Substantia nigra (tissue), 51 donors: ENCODE measurements at places on chromosomes 12 and 14.

DNA sequence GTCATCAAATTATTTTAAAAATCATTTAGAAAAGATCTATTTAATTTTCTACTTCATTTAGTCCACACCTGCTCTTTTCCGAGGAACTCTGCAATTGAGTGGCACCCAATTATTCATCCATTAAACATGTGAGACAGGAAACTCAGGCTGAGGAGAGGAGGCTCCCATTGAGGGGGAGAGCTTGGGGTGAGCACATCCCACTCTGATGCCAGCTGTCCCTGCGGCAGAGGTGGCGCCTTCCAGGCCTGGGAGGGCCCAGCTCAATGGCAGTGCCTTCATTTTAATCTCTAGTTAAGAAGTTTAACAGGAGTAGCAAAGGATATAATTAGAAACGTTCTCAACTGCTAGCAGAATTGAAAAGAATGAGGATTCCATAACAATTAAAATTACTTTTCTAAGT, 92.0 kb downstream of the ITPR2 start:
- DNase-seq = no peak

DNA sequence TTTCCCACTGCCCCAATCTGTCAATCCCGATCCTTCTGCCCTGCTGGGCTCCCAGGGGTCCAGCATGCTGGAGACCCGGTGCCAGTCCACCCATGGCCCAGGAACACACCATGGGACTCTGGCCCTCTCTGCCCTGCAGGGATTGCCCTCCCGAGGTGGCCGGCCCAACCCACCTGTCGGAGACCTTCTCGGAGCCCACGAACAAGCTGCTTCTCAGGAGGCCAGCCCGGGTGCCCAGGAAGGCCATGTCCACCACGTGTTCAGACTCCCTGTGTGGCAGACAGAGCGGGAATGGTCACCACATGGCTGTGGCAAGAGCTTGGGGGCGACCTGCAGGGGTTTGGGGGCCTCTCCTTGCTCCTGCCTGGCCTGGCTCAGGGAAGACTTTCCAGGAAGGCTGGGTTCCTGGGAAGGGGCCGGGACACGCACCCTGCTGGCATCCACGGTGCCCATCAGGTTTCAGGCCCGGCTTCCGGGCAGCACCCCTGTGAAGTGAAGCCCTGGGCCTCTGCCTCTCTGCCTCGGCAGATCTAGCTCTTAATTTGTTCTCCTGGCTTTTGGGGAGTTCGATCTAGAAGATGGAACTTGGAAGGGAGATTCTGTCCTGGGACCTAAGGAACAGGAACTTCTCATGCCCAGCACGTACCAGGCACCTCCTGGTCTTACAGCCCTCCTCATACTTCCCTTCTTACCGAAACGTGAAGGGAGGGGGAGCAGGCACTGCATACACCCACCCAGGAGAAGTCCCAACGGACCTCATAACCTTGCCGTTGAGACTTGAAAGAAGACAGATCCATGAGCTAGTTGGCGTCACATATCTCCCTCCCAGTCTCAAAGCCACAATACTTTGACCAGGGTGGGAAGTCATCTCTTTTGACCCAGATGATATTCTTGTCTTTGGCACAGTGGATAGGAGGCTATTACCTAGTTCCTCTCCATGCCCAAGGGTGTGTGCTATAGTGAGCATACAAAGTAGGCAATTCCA, 26.3 kb downstream of the LRTM2 start:
- DNase-seq = no peak

- DNase-seq = no peak
These were observed 321.2 kb upstream of the TMTC1 start for GRCh38 chr12:30104971-30105370.

GRCh38 chr14:92459030-92459949, 54.3 kb upstream of the RIN3 start:
- DNase-seq = no peak

- DNase-seq = no peak
These were observed 20.0 kb downstream of the CKAP4 start for GRCh38 chr12:106227641-106228319.

DNA sequence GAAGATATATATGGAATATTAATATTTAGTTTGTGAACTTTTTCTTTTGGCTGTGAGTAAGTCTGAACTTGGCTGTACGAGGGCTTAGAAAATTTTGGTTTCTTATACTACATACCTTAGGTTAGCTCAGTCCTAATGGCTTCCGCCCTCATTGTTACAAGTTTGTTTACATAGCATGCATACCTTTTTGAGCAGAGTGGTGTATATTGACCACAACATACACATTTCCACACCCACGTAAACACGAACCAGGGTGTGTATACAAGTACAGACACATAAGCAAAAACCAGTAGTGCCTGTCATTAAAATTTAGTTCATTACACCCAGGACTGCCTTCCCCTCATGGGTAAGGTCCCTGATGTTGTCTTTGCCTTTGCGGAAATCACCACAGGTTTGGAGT, 230.2 kb upstream of the RGS6 start:
- no peak for DNase-seq

GRCh38 chr14:100363053-100363452, 39.9 kb downstream of the SLC25A47 start:
- no peak for DNase-seq

DNA sequence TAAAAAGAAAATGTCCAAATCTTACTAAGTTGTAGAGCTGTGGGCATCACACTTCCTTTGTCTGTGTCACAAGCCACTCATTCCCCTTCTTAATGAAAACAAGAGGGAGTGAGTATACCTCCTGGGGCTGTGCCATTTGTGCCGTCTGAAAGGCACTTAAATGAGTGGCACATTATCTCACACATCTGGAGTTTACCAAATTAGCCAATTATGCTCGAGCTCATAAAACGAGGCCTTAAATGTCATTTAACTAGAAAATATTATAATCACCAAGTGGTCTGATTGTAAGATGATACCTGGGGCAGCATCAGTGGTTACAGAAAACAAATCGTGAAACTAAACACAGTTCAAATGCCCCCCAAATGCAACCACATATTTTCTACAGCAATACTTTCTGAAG, 146.1 kb downstream of the PAX9 start:
- DNase-seq = no peak

GRCh38 chr14:64758691-64759554, 54.7 kb downstream of the PLEKHG3 start:
- DNase-seq = no peak

DNA sequence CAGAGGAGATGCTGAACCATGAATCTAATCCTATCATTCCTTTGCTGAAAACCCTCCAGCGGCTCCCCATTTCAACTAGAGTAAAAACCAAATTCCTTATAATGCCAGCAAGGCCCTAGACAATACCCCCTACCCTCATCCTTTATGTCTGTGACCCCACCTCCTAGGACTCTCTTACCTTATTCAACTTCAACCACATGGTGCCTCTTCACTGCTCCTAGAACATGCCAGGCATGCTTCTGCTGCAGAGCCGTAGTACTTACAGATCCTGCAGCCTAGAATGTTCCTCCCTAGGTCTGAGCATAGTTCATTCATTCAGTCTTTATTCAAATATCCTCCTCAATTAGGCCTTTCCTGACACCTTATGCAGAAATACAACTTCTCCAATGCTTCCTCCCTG, 54.9 kb downstream of the DCAF5 start:
- DNase-seq = no peak

DNA sequence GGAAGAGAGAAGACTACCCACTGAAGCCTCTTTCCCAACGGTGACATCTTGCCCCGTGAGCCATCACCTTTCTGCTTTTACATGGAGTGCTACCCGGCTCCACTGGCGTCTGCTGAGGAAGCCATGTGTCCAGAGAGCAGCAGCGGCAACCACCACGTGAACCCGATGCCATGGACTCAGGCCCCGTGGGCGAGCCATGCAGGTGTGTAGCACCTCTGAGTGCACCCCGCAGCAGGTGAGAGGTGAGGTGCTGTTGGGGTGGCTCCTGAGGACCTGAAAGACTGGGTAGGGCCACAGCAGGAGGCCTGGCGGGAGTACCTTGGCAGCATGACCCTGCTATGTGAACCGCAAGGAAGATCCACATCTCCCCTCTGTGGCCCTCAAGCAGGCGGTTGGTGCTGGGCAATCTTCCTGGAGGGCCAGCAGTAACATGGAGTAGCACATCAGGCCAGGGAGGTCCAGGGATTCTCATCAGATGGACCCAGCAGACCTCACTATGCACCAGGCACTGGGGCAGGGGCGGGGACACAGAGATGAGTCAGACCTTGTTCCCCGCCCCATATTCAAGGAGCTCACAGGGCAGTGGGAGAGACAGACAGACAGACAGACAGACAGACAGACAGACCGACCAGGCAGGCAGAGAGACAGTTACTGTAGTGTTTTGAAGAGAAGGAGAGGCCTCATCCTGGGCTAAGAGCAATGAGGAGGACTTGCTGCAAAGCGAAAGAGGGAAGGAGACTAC, 129.6 kb downstream of the PAPOLA start:
- DNase-seq = no peak

- DNase-seq = no peak
These were observed 268.5 kb downstream of the FOXG1 start for GRCh38 chr14:29035134-29035533.

GRCh38 chr14:99231161-99231849, 40.7 kb downstream of the BCL11B start:
- no peak for DNase-seq
